Myometrial cell (primary cell): ENCODE measurements at places on chromosomes 16 and 17. TPM values are rescaled to one million over a fixed set of nuclear protein-coding genes. Genes with fewer than 3 reads are reported as not detected.

GRAPL gene
- not detected in 2 replicates for total RNA-seq

P2RX5 gene
- 7.8 and 11.7 TPM in 2 replicates for total RNA-seq

ALOX15B gene
- total RNA-seq: 0.18 and 0.29 TPM in 2 replicates

KCNG4 gene
- total RNA-seq: not detected in 2 replicates

SPATA32 gene
- not detected in 2 replicates for total RNA-seq

TMEM220 gene
- 2.9 and 4.6 TPM in 2 replicates for total RNA-seq

TENT4B gene
- 7.3 and 7.5 TPM in 2 replicates for total RNA-seq

NUPR1 gene
- total RNA-seq: 28.7 and 29.1 TPM in 2 replicates

OMG gene
- total RNA-seq: not detected in 2 replicates

TPSB2 gene
- total RNA-seq: not detected in 2 replicates

INCA1 gene
- under 0.01 and 0.53 TPM in 2 replicates for total RNA-seq

TBX21 gene
- not detected in 2 replicates for total RNA-seq

GSDMA gene
- not detected in 2 replicates for total RNA-seq

MYH1 gene
- not detected in 2 replicates for total RNA-seq

CLEC18A gene
- under 0.01 and 0.86 TPM in 2 replicates for total RNA-seq

LPO gene
- not detected in 2 replicates for total RNA-seq

ANKRD40CL gene
- total RNA-seq: not detected in 2 replicates

PLA2G10 gene
- not detected in 2 replicates for total RNA-seq

IKZF3 gene
- total RNA-seq: not detected in 2 replicates

TERB1 gene
- total RNA-seq: not detected in 2 replicates

NT5M gene
- total RNA-seq: 2.8 and 3.5 TPM in 2 replicates

CBLN1 gene
- total RNA-seq: not detected in 2 replicates

TVP23C gene
- total RNA-seq: 6.9 and 10.7 TPM in 2 replicates

TEKT5 gene
- total RNA-seq: not detected in 2 replicates

CES5A gene
- not detected in 2 replicates for total RNA-seq

PLLP gene
- not detected in 2 replicates for total RNA-seq

RBFOX1 gene
- total RNA-seq: 1.2 TPM in 1 of 2 replicates, not detected in the other

USP6 gene
- 0.18 TPM in 1 of 2 replicates, not detected in the other for total RNA-seq

CDYL2 gene
- total RNA-seq: 5.8 and 6.1 TPM in 2 replicates

PIPOX gene
- not detected in 2 replicates for total RNA-seq

SEZ6L2 gene
- 7.1 and 17.9 TPM in 2 replicates for total RNA-seq

SMPD3 gene
- 0.18 and 0.58 TPM in 2 replicates for total RNA-seq

SRCIN1 gene
- not detected in 2 replicates for total RNA-seq

KRTAP4-1 gene
- not detected in 2 replicates for total RNA-seq

NPIPA2 gene
- total RNA-seq: 0.18 TPM in 1 of 2 replicates, not detected in the other

SARM1 gene
- 4.6 and 5.8 TPM in 2 replicates for total RNA-seq
